ENCODE measurements at places on chromosomes 4 and X.

GRCh38 chr4:109730619-109731545 lies 1.0 kb upstream of the PLA2G12A start:
- DNase-seq: peak; percentile 25

GRCh38 chr4:67401902-67402301 lies 143.4 kb downstream of the CENPC start:
- DNase-seq: no peak

GRCh38 chrX:118383120-118383519 lies 37.2 kb downstream of the WDR44 start:
- peak; percentile 58 for DNase-seq

DNA sequence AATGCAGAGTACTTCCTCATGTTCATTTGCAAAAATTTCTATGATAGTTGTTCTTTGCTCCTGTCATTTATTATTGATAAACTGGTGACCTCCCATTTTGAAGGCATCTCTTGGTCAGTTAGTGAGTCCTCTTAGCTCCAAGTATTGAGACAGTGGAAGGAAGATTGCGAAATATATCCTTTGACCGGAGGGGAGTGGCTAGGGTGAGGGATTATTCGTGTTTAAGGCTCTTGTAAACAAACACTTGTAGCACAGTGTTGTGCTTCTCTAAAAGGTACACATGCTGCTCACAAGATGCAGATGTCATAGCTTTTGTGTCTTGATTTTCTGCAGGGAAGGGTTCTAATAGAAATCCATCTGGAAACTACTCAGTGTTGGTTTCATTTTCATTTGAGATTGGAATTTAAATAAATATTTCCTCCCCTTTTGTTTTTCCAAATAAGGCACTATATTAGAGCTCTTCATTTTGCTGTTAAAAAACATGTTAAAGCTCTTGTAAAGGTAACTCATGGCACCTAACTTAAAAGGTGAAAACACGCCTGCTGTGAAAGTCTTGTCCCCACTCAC lies 21.8 kb downstream of the TXLNG start:
- peak; percentile 33 for DNase-seq

DNA sequence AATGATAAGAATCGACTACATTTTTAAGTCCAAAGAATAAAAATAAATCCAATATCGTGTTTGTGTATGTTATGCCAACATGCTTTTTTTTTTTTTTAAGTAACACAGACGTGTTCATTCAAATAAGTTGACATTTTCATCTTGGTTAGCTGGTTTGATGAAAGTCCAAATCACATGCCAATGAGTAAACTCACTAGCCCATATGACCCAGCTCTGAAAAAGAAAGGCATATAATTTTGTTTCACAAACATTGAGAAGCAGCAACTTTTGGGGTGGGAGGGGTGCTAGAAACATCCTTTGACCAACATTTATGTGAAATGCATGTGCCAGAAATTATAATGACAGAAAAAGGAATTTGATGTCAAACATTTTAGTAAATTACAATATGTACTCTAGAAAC lies 61.6 kb upstream of the SPP1 start:
- peak; percentile 29 for DNase-seq

DNA sequence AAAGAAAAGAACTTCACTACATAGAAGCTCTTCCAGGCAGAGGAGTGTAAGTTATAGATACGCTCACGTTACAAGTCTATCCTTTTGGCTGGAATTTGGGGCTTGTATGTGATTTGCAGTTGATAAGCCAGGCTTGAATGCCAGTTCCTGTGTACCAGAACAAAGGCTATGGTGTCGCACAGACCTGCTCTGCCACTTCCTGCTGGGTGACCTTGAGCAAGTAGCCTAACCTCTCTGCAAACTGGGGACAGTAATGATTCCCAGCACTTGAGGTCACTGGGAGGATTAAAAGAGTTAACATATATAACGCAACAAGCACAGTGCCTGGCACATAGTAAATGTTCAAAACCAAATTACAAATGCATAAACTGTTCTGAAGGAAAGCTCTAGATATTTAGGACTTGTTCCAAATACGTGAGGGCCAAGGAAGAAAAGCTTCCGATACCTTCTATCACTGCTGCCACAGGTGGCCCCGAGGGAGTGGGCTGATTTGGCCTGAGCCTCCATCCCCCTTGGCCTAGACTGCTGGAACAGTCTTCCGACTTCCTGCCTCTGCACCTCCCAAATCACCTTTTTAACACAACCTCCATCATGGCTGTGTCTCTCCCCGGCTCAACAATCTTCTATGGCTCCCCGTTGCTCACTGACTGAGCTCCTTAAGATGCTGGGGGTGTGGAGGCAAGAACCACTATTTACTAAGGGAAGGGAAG lies 1.3 kb upstream of the SOWAHD start:
- DNase-seq: no peak

- DNase-seq: no peak
Measured at GRCh38 chr4:38769857-38770256, 12.9 kb downstream of the TLR10 start.

DNA sequence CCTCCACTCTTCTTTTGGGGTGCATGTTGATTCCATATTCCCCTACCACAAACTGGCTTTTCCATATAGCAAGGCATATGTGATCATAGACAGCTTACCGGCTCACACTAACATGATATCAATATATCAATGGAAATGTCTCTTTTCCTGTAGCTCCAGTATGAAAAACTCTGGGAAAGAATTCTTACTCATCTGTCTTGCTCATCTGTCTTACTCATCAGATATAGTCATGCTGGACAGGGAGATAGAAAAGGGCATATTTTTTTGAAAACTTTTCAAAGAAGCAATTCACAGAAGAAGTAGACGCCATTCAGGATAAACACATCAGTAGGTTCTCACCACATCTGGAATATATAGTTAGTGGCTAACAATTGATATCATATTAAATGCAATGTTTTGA lies 794.7 kb downstream of the RAB28 start:
- no peak for DNase-seq

GRCh38 chrX:23792861-23793553 lies 10.0 kb downstream of the SAT1 start:
- DNase-seq: no peak

- no peak for DNase-seq
Measured at GRCh38 chrX:30340753-30341152, 31.6 kb upstream of the NR0B1 start.

DNA sequence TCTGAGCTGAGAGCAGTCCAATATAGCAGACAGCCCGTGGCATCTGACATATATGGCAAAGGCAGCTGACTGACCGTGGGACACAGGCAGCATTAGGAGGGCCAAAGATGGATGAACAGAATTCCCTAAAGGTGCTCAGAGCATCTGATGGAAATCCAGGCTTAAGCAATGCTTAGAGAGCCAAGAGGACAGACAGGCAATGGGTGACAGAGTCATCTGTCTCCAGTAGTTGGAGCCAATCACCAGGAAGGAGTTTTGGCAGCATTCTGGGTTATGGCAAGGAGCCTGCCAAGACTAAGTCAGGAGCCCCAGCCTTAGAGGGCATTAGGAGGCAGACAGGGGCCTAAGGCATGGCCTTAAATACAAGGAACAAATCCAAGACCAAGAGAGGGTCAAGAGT lies 153.3 kb upstream of the USP9X start:
- DNase-seq: no peak

DNA sequence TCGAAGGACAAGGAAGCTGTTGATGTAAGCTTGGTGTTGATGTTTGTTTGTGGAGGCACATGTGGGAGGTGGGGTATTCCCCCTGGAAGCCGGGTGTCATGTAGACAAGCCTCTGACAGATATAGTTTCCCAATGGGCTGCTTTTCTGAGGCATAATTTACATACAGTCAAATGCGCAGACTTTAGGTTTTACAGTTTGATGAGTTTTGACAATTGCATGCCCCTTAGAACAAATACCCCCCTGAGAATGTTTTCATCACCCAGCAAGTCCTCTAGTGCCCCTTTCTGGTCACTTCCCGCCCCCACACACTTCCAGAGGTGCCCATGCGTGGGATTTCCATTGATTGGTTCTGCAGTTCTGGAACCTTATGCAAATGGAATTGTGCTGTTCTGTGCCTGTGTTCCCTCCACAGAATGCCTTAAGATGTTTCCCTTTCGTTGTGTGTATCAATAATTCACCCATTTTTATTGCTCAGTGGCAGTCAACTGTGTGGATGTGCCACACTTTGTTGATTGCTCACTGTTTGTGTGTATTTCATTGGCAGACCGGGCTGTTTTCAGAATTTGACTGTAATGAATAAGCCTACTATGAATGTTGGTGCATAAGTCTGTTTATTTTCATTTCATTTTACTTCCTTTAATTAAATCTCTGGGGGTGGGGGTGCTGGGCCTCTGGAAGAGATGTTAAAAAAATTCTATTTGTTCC lies 8.5 kb downstream of the EVC start:
- DNase-seq: no peak

GRCh38 chr4:147981305-147981704 lies 249.4 kb downstream of the ARHGAP10 start:
- DNase-seq: peak; percentile 78

Data from fibroblast of lung (primary cell).